ENCODE measurements at places on chromosomes 3 and 15.

DNA sequence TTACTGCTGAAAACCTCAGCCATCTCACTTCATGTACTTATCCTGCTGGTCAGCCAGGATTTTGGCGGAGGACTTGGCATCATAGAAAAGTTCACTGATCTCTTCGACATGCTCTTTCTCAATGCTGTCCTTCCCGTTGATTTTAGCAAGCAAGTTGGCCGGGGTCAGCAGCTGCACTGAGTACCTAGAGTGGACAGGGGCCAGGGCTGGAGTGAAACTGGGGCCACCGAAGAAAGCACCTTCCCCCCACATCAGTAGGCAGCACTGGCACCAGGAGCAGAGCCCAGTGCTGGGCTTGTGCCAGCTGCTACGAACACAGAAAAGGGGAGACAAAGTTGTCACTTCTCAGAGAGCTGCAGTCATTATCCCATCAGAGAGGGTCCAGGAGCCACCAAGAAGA is 29.0 kb downstream of the SEC61A1 start:
- no peak for DNase-seq

DNA sequence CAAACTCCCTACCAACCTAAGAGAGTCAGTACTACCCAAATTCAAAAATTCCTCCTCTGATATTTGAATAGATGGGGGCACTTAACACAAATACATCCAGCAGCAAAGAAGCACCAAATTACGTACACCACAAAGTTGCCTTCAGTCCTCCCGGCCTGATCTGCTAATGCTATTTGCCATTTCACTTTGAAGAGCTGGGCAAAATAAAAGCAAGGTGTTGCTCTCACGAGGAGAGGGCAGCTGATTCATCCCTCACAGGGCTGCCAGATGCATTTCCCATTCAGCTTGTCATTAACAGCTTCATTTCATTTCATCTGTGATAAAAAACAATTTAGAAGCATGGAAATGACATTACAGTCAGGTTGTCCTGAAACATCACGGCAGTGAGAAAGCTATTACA is 283.4 kb upstream of the VEPH1 start:
- DNase-seq: no peak

DNA sequence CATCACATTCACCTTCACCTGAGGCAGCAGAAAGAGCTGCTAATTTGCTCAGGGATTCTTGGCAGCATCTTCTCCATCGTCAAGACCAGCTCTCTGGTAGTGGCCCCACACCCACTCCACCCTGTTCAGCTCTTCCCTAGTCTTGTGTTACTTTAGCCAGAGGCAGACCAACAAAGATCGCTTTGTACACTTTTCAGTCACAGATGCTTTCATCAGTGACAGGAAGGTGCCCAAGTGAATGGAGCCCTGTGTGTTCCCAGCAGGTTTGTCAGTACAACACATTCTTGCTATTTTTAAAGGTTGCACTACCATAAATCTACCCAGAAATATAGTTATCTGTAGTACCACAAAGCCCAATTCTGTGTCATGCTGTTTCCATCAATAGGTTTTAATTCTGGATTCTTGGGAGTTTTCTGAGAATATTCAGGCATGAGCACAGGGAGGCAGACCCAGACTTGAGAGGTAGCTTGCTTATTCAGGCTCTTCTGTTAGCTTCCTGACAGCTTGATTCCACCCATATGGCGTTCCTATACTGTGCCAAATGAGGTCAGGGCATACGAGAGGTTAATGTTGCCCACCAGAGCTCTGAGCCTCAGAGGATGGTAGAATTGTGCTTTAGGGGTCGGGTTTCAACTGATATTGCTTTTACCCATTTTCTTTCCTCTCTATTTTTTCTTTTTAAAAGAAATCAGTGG is 109.8 kb upstream of the MANF start:
- DNase-seq: no peak

- DNase-seq: no peak
Observed at GRCh38 chr15:37015451-37015850, 84.9 kb downstream of the MEIS2 start.

DNA sequence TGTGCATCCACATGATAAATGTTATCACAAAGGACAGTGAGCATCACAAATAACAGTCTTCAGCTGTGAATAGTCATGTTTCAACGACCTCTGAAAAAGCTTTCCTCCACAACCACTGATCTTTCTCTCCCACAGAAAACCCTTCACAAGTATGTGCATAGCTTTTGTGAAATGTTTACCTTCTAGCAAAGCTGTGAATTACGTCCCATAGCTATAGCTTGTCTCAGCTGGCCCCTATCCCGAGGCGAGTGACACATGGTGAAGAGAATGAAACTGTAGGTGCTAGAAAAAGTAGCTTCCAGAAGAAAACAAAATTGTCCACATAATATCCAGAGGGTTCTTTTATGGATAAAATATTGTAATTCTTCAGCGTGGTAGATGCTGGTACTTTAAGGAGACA is 182.0 kb downstream of the FGF12 start:
- no peak for DNase-seq

DNA sequence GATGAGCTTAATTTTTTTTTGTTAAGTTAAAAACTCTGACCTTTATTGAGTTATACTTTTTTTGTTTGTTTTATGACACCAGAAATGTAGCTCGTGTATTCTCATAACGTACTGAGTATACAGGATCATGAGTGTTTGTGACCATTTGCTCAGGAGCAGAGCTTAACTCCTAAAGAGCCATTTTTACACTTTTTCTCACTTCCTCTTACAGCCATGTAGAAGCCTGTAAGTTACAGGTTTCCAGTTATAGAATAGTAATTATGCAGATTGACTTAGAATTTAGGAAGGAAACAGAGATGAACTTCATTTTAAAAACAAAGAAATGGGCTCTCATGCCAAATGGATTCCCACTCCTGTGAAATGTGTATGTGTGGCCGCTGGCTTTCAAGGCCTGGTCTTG is 151.7 kb downstream of the MCTP2 start:
- DNase-seq: no peak

DNA sequence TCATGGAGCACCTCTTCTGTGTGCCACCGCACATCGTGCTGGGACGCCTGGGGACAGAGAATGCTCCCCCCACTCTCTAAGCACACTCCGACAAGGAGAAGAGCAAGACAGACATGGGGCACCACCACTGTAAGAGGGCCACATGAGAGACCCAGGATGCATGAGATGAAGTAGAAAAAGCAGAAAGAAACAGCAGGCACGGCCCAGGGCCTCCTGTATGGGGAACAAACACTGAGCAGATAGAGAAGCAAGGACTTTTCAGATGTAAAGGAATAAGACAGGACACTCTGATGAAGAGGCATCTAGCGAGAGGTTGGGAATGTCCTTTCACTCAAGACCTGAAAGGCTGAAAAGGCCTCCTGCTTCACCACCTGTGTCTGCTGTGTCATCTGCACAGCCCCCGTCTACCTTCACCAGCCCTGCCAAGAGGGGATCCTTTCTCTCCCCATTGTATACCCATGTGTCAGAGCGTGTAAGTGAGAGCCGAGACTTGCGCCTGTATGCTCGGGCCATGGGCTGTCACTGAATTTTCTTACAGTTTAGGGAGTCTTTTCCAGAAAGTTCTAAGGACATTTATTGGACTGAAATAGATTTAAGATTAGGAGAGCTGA is 125.6 kb downstream of the LRRK1 start:
- peak; percentile 24 for DNase-seq

DNA sequence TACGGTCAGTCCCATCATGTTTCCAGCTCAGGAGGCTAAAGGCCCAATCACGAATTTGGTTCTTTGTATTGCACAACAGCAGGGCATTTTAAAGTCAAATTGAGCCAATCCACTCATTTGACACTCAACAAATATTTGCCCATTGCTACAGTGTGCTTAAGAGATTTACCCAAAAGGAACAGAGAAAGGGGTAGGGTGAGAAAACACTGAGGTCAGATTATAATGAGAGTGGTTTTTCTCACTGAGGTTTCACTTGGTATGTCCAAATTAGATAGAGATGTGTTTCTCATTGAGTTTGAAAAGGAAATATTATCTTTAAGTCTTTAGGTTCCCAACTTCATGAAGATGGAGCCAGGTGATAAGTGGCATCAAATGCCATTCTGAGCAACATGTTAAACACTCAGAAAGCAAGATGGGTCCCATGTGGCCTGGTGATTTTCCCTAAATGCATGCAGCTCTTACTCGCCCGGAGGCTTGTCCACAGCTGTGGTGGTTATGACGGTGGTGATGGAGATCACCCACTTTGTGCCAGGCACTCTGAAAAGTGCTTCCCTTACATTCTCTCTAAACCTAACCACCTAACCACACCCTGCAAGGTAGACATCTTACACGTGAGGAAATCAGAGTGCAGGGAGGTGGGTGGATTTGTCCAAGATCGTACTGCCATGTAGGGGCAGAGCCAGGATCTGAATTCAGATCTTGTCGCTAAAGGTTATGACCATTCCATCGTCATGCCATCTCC is 31.2 kb upstream of the USP3 start:
- no peak for DNase-seq

DNA sequence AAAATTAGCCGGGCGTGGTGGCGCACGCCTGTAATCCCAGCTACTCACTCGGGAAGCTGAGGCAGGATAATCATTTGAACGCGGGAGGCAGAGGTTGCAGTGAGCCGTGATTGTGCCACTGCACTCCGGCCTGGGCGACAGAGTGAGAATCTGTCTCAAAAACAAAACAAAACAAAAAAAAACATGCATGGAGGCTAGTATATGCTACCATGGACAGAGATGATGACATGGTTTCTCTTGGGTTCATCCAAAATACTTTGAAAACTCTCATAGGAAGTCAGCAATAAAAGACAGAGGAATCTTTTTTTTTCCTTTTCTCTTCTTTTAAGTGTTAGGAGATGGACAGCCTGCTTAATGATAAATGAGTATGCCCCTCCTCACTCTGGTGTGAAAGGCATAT is 137.7 kb upstream of the MB21D2 start:
- no peak for DNase-seq

DNA sequence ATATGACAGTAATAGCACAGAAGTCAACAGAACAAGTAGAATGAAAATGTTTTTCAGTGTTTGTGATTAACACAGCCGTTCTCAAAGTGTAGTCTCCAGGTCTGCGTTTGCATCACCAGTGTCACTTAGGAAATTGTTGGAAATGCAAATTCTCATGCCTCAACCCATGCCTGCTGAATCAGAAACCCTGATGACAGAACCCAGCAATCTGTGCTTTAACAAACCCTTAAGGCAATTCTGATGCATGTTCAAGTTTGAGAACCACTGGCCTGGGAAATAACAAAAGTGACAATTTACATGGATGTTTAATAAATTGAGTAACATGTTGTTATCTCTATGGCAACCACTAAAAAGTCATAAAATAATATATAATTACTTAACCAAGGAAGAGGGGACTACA is 103.1 kb upstream of the ATP11B start:
- DNase-seq: no peak

DNA sequence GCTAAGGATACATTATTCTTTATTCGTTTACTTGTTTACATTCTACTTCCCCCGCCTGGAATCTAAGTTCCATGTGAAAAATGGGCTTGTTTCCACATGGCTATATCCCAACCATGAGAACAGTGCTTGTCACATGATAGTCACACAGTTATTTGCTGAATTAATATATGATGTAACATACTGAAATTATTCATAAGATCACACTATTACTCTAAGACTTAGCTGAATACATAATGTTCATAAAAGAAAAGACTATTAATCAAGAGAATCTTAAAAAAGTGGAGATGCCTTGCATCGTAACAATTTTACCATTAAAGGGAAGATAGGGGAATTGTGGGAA is 6.5 kb downstream of the PBRM1 start:
- DNase-seq: no peak

- no peak for DNase-seq
Observed at GRCh38 chr15:84586696-84587095, 14.1 kb upstream of the ZSCAN2 start.

DNA sequence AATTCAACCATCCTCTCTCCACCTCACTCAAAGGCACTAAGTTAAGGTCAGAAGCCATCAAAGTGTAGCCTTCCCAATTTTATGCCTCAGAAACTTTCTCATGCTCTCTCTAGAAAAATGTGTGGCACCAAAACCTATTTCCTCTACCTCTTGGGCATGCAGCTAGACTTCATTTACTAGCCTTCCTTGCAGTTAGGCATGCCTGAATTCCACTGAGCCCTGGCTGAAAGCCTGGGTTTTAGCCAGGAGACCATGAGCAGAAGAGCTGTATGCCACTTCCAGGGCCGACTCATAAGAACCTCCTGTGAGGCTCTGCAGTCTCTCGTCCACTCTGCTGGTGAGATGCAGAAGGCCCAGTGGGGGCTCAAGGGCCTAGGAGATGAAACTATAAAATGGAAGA is 145.0 kb downstream of the MYLK start:
- DNase-seq: no peak

- no peak for DNase-seq
Observed at GRCh38 chr15:89673165-89673512, 6.0 kb downstream of the PLIN1 start.

- no peak for DNase-seq
Observed at GRCh38 chr3:110210086-110210660, 861.4 kb upstream of the NECTIN3 start.

DNA sequence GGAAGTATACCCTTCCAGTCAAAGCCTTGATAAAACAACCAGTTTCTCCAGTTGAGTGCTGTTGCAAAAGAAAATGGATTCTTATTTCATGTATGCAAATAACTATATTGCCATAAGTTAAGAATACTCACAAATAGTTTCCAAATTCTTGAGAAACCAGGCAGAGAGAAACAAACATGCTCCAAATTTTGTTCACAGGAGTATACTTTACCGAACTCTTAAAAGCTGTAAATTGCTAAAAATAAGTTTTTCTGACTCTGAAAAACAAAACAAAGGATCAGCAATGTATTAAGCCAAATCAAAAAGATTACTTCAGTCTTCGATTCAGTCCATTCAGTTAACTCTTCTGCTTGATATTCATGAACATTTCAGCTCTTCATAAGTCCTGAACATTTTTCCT is 646.5 kb downstream of the MCTP2 start:
- DNase-seq: no peak

- DNase-seq: no peak
Observed at GRCh38 chr3:123765475-123766128, 118.5 kb downstream of the MYLK start.

GRCh38 chr3:114394551-114394950 is 100.7 kb downstream of the TIGIT start:
- no peak for DNase-seq

GRCh38 chr3:120688121-120688520 is 6.1 kb upstream of the HGD start:
- no peak for DNase-seq

DNA sequence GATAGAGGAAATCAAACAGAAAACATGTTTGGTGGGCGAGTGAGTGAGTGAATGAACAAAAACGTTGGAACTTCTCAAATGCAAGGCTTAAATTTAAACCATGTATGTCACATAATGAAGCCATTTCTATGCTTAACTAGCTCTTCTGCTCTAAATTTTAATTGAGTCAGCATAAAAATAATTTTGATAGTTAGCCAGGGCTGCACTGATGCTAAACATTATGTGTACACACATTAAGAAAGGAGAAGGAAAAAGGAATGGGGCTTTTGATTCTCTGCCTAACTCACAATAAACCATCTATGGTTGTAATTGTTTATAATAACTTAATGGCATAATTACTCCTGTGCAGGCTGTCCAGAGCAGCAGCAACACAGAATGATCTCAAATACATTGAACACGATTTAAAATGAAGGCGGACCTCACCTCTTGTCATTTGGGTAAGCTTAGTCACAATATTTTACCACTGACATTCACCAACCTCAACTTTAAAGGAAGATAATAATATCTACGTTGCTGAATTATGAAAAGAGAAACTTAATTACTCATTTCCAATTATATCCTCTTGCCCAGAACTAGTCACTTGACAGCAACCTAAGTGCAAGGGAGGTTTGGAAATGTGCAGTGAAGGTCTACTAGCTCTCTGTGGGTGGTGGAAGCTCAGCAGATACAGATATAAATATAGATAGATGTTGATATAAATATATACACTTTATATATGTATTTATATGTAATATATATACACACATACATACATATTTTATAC is 318.4 kb upstream of the TRIM42 start:
- no peak for DNase-seq

Measured in spleen (tissue), 13 donors.